Activated CD4-positive, alpha-beta T cell treated with anti-CD3 and anti-CD28 coated beads for 24 hours (primary cell): ENCODE measurements at places on chromosomes 11 and 22.
A peak's percentile ranks its signal among the peaks of the same experiment; 100 is the strongest.

DNA sequence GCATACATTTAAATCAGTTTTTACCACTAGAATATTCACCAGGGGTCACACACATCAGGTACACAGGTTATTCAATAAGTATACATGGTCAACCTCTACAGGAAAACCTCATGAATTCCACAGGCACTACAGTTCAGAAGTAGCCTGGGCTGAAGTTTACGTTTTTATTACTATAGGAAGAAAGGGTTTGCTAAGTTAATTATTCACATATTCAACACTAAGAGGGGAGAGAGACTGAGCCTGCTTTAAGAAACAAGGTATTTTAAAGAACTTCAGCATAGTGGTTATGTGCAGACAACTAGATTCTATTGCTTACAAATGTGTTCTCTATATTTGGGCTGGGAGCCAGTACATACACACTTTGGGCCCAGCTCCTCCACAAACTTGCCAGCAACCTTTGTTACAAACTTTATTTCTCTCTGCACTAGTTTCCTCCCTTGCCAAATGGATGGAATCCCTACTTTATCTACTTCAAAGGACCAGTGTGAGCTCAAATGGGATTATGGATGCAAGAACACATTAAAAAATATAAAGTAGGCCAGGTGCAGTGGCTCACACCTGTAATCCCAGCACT is 31.9 kb downstream of the IL18BP start:
- no peak for DNase-seq

DNA sequence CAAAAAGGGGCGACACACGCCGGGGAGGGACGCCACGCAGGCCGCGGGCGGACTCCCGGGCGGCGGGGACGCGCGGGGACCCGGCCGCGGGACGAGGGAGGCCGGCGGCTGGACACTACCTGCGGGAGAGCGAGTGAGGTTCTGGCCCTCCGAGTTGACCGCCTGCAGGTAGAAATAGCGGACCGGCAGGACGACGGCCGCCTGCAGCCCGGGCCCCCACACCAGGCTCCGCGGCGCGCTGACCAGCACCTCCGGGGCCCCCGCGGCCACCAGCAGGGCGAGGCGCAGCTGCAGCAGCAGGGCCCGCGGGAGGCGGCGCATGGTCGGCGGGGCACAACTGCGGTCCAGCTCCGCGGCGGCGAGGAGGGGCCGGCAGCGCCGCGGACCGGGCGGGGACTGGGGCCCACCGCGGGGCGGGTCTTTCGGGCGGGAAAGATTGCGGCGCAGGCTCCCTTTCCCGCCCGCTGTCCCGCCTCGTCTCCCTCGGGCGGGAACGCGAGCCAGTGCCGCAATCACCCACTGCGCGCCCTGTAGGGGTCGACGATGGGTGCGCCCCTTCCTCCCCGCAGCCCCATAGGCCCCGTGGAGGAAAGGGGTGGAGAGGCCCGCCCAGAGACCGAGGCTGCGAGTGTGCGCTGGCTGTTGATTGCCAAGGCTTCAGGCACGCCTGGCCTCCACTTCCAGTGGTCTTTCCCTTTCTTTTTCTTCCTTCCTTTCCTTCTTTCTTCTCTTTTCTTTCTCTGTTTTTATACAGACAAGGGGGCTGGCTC is at the start of gene POGLUT3:
Gene POGLUT3, minus strand, starts transcription at position 339 of the 770 bp plus-strand sequence. Its CDS starts 18 bp downstream, at position 321.
- DNase-seq, result peak; percentile 14

- no peak for DNase-seq
These were observed 64.4 kb downstream of the PKNOX2 start for GRCh38 chr11:125228993-125229392.

DNA sequence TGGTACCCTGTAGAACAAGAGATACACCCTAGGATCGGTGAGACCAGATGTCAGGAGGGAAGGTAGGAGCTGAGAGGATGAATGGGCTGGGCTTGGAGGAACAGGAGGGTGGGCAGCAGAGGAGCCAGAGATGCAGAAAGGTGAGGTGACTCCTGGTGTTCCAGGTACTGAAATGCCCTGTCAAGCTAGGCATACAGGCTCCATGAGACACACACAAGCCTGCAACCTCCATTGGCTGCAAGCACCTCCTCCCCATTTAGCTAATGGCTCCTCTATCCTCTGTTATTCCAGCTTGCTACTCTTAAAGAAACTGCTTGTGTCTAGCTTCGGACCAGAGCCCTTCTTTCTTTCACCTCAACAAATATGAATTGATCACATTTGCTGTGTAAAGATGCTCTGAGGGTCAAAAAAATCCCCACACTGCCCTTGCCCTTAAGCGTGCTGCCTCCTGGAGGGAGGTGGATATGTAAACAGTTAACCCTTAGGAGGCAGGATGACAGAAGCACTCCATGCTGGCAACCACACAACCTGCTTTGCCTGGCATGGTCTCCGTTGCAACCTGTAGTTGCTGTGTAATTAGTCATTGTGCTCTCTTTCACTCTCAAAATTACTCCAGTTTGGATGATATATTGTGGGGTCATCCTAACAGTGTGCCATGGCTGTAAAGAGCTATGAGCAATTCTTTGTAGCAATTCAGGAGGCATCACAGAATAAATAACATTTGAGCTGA is 156.0 kb downstream of the PKNOX2 start:
- DNase-seq, result no peak

DNA sequence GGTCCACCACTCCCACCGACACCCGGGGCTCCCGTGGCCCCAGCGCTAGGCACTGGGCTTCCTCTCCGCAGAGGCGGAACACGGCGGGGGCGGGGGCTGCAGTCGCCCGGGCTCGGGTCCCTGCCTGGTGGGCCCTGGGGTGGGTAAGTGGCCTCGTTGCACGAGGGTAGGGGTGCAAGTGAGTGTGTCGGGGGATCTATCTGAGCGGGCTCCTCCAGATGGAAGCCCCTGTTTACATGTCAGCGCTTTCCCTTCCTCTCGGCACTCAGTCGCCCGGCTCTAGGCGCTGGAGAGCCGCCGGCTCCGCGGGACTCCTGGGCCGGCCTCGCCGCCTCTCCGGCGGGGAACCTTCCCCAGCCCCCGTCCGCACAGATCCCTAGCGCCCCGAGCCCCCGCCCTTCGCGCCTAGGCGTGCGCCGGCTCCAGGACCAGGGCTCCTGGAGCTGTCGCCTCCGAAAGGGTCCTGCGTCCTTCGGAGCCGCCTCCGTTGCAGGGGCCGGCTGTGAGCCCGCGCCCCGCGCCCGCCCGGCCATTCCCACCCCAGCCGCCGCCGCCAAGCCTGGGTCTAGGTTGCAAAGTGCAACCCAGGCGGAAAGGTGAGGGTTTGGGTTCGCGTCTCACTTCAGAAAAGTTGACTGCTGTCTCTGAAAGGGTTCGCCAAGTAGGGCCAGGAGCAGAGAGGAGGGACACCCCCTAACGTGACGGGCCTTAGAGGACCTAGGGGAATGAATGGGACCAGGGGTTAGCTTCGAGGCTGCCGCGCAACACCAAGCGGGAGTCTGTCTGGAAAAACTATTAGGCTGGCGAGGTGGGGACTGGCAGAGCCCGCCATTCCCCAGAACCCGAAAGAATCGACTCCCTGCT is 978 bp downstream of the FLI1 start:
- no peak for DNase-seq

DNA sequence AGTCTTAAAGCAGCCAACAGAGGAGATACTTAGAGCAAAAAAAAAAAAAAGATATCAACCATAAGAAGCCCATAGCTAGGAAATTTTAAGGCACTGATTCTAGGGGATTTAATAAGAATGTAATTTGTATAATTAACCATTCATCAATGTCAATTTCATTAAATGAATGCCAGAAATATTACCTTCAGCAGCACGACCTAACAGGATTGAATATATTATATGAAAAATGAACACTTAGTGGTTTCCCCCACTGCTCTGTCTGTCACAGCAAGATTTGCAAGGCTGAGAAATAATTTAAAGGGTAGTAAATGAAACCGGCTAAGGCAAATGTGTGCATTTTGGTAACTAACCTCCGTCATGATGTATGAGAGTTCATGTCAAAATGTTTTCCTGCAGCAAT is 319.9 kb downstream of the KIRREL3 start:
- no peak for DNase-seq

GRCh38 chr11:75496305-75496752 is 29.4 kb downstream of the GDPD5 start:
- DNase-seq, result no peak

DNA sequence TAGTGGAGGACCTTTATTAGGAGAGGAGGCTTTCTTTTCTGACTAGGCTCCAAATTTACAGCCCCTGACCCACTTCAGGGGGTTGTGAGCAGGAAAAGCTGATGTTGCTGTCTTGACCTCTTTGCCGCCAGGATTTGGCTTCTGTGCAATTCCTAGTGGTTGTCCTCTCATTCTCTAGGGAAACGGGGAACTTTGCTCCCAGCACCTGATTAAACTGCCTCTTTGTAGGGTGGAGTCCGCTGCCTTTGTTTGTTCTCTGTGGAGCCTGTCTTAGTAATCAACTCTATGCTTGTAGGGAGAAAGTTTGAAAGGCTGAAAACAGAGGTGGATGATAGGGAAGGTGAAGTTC is 16.3 kb downstream of the CTNND1 start:
- no peak for DNase-seq

GRCh38 chr11:130582981-130583380 is 134.5 kb downstream of the ADAMTS15 start:
- DNase-seq, result no peak

DNA sequence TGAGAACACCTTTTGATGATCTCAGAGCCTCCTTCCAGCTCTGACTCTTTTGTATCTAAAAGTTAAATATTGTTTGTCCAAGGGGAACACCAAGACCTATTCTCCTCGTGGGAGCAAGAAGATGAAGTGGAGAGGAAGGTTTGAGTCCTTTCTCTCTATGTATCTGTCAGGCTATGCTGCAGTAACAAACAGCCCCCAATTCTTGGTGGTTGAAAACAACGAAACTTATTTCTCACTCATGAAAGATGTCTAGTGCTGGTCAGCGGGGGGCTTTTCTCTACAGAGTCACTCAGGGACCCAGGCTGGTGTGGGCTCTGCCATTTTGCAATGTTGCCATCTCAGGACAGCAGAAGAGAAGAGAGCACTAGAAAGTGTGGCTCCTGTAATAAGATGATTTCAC is 6.2 kb upstream of the CRYBB2 start:
- DNase-seq, result no peak

DNA sequence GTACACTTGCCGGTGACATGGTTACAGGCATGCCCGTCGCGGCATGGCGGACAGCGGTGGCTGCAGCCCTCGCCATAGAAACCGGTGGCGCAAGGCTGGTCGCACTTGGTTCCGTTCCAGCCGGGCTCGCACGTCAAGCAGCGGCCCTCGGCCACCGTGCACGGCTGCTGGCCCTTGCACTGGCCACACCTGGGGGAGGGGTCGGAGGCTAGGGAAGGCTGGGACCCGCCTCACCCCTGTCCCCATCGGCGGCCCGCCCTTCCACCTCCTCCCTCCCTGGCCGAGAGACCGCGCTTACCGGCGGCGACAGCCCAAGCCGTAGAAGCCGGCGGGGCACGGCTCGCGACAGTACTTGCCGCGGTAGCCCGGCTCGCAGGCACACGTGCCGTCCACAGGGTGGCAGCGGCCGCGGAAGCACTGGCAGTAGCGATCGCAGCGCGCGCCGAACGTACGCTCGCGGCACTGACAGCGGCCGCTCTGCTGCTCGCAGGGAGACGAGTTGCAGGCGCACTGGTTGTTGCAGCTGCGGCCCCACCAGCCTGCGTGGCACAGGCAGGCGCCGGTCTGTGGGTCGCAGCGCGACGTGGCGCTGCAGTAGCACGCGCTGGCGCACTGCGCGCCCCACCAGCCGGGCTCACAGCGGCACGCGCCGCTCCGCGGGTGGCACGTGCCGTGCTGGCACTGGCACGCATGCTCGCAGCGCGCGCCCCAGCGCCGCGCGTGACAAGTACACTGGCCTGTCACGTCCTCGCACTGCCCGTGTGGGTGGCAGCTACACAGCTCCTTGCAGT is 6.7 kb downstream of the SCARF2 start:
- DNase-seq, result peak; percentile 43

- no peak for DNase-seq
These were observed 13.9 kb upstream of the TH start for GRCh38 chr11:2185324-2186085.

DNA sequence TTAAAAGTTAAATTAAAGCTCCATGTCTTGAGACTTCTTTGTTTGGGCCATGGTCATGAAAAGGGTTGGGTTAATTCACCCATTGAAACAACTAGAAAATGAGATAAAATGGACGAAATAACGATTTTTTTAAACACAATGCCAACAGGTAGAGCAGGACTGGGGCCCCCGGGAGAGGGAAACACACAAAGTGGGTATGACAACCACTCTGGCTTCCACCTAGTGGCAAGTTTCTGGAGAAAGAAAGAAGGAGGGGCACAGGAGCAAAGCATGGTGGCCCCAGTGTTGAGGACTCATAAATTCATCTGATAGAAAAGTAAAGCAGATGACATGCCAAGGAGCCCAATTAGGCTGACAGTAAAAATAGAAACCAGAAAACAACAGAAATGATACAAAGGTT is 68.4 kb downstream of the MYEOV start:
- DNase-seq, result no peak

DNA sequence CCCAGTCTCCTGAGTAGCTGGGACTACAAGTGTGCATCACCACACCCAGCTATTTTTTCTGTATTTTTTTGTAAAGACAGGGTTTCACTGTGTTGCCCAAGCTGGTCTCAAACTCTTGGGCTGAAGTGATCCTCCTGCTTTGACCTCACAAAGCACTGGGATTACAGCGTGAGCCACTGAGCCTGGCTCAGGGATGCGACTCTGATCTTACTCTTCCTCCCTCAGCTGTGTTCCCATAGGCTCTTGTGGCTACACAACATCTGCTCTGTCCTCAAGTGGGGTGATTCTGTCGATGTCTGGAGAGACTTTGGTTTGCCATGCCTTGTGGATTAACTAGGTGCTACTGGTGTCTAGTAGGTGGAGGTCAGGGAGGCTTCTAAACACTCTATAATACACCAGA is 127.0 kb upstream of the SERPIND1 start:
- DNase-seq, result no peak
